ENCODE measurements at places on chromosomes 7 and 10. TPM values are rescaled to one million over a fixed set of nuclear protein-coding genes. Genes with fewer than 3 reads are reported as not detected.

The DENND2A gene
- total RNA-seq, result not detected

The HTR7 gene
- total RNA-seq, result not detected

The TEX36 gene
- total RNA-seq, result not detected

DNA sequence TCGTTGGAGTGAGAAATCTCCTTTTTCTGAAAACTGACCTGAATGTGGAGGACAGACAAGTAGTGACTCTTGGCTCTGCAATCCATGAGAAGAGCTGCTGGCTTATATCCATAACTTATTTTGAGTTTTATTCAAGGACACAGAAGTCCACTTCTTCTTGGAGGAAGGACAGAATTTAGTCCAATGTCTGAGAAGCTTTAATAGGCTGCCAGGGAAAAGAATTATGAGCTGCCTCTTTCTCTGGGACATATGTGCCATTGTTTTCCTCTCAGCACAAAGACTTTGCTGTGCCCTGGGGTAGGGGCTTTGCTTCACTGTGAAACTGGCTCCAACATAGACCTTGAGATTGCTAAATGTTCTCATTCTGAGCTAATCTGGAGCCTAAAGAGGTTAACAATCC lies 20.5 kb upstream of the AOC1 start:
- DNase-seq, result no peak

- no peak for DNase-seq
Observed at GRCh38 chr10:100981178-100981772, 6.0 kb downstream of the MRPL43 start.

DNA sequence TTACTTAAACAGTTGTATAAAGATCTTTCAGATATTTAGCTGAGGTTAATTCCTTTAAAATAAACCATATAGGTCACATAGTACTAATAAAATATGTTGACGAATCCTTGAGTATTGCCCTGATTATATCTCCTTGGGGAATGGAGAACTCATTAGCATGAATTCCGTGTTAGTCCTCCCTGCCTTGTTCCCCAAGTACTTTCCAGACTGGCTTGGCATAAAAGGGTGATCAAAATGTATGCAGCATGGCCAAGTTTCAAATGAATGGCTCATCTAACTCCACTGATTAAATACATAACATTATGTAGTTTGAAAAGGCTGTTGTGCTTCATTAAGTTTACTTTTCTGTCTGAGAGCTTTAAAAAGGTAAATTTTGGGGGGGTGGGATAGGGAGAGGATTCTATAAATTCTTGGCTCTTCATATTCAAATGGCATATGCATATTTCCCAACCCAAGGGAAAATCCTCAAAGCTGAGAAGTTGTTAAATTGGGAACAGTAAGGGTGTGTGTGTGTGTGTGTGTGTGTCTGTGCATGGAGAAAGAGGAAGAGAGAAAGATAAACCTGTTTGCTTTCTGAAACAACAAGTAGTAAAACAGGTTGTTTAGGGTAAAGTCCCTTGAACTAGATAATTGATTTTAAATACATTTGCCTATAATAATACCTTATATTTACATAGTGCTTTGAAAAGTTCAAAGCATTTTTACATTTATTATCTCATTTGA lies 4.8 kb upstream of the ADD3 start:
- no peak for DNase-seq

DNA sequence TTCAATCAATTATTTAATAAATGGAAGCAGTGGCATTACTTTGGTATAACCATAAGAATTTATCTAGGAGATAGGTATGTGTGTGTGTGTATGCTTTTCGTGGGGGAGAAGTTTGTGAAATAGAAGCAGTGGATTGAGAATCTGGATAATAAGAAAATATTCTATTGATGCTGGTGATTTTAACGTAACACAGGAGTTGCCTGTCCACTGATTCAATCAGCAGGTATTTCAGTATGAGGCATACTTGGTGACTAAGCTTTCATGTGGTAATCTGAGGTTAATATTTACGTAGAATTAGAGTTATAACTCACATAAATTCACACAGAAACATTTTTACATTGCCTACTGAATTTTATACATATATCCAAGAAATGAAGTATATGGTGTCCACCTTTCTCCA lies 568.0 kb downstream of the ZWINT start:
- DNase-seq, result no peak

DNA sequence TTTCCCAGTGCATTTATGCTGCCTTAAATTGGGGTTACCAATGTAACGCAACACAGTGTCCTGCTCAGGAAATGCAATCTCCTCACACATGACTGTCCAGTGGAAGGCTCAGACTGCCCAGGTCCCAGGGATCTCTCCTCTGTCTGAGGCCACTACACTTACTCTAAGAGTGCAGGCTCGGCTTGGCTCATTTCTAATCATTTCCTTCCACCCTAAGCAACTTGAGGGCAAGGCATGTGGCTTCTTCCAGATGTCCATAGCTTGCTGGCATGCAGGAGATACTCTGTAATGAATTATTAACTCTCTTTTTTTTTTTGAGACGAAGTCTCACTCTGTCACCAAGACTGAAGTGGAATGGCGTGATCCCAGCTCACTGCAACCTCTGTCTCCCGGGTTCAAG lies 23.7 kb downstream of the PLAC9 start:
- no peak for DNase-seq

DNA sequence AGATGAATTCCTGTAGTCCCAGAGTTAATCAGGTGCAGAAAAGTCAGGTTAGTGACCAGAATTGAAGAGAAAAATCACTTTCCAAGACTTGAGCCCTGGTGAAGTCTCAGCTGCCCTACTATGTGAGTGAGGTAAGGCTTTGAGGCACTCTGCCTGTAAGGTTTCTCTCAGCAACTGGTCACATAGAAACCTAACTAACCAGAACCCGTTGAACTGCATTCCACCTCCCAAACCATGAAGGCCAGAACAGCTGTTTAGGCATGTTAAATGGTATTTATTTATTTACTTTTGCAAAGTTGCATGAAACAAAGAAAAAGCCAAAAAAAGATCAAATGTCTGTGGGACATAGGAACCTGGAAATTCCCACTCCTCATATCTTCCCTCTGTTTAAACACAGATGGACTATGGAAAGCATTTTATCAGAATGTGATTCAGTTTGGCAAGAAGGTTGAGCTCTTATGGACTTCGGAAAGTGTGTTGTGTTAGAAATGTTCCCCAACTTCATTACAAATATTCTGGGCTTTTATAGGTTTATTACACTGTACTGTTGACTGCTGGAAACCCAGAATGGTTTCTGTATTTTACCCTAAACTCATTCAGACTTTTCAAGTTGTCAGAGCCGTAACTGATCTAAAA lies 12.8 kb upstream of the GPR85 start:
- no peak for DNase-seq

GRCh38 chr10:48658243-48658974 lies 26.3 kb upstream of the WDFY4 start:
- DNase-seq, result no peak

GRCh38 chr10:35784751-35785150 lies 142.7 kb upstream of the FZD8 start:
- DNase-seq, result no peak

DNA sequence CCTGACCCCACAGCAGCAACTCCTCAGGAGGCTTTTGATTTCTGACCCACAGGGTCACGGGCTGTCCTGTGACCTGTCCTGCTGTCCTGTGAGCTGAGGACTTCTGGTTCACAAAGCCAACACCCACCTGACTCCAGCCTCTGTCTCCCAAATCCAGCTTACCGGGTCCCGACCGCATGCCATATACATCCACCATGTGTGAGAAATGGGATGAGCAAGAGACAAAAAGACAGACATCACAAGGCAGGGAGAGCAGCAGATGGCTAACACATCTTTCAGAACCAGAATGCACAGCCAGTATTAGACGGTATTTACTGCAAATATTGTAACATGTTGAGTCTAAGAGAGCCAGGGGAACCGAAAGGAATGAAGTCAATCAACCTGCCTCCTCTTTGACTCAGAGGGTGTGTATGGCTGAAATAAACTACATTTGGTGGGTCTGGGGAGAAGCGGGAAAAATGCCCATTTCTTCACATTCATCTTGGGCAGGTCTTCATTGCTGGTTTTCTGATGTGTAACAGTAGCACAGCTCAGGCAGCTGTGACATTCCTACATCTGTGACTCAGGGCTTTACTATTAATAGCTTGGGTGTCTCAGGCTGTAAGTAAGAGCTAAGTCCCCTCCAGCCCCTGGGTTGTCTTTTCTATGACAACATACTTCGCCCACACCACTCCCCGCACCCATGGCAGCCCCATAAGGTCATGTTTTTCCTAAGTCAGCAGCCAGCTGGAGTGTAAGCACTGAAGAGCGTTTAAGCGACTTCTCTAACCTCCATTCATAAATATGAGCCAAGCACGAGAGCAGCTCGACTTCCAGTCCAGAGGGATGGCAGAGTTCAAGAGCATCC lies 25.0 kb downstream of the ABLIM1 start:
- no peak for DNase-seq

GRCh38 chr7:112211348-112211907 lies 4.9 kb downstream of the ZNF277 start:
- DNase-seq, result no peak

GRCh38 chr10:13872411-13872810 lies 285.6 kb downstream of the PRPF18 start:
- no peak for DNase-seq

GRCh38 chr7:106720641-106721040 lies 59.7 kb upstream of the CCDC71L start:
- DNase-seq, result no peak
